HTR-8/SVneo (cell line): ENCODE measurements at places on chromosomes 5 and 9.

DNA sequence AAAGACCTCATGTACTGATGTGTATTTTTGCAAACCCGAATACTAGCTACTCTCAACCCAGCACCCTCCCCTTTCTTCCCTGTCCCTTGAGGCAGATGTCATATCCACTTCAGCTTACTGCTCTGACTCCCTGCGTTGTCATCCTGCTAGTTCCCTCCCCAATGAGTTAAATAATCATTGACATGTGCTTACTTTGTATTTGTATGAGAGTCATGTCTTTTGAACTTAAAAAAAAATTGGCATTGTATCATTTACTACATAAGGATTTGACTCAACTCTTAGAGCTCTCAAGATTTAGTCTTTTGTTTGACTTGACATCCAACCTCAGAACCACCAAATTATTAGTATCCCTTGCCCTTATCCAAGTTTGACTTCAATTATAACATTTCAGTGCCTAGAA is 219.7 kb upstream of the TUT7 start:
- DNase-seq = no peak

DNA sequence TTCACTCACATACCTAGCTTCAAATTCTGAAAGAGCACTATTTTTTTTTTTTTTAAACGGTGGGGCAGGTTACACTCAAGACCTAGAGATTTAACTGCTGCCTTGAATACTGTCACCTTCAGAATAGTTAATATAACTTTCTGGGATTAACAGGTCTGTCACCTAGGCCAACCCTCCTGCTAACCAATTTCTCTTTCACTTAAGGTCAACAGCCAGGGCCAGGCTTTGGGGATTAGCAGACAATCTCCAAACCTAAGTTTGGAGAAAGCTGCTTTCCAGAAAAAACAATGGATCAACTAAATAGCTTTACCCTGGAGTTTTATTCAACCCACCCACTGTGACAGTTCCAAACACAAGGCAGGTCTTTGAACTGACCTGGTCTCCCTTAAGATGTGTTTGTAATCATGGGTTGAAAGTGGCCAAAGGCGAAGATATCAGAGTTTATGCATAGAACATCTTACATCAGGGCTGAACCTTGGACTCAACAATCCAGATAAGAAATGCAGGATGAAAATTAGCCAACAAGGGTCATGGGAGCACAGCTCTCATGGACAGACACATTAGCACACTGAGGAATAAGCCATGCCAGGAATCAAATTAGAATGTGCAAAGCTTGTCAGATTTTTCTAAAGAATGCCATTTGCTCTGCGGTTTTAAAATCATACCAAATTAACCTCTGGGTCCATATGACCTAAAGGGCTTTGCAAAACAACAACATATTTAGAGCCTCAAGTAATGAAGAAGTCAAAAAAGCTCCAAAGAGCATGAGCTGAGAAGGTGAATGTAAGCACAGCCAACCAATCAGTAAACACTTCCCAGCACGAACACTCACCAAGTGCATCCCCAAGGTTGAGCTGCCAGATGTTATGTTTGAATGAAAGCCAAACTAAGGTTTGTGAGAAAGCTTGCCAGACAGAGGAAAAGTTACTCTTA is 538.5 kb upstream of the DMAC1 start:
- DNase-seq = no peak

GRCh38 chr9:120915854-120916470 is 10.6 kb downstream of the TRAF1 start:
- no peak for DNase-seq

DNA sequence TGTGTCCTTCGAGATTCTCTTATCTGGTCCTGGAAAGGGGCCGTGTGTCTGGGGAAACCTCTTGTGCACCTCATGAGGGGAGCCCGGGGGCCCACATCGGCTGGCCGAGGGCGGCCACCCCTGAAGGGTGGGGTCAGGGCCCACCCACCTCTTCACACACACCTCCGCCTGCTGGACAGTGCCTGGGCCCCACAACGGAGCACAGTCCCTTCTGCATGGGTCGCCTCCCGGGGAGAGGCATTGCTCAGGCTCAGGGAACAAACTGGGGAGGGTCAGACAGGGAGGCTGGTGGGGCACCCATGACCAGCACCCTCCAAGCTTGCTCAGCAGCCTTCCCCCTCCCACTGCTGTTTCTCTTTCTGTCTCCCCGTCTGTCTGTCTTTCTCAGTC is 1.3 kb upstream of the LRRC14B start:
- no peak for DNase-seq
